ENCODE measurements at places on chromosomes 2 and 18.

GRCh38 chr2:15241929-15242328 lies 319.2 kb downstream of the NBAS start:
- DNase-seq = no peak

- DNase-seq = no peak
Observed at GRCh38 chr2:10201201-10201600, 78.7 kb downstream of the RRM2 start.

- no peak for DNase-seq
Observed at GRCh38 chr2:190505696-190506095, 28.8 kb downstream of the NEMP2 start.

DNA sequence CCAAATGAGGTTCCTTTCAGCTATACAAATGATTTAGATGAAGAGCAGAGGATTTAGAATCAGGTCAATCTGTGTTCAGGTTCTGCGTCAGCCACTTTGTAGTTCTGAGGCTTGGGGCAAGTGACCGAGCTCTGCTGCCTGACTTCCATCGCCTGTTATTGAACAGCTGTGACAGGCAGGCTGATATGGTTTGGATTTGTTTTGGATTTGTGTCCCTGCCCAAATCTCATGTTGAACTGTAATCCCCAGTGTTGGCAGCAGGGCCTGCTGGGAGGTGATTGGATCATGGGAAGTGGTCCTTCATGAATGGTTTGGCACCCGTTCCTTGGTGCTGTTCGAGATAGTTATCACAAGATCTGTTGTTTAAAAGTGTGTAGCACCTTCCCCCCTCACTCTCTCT lies 18.6 kb downstream of the TYMS start:
- DNase-seq = no peak

DNA sequence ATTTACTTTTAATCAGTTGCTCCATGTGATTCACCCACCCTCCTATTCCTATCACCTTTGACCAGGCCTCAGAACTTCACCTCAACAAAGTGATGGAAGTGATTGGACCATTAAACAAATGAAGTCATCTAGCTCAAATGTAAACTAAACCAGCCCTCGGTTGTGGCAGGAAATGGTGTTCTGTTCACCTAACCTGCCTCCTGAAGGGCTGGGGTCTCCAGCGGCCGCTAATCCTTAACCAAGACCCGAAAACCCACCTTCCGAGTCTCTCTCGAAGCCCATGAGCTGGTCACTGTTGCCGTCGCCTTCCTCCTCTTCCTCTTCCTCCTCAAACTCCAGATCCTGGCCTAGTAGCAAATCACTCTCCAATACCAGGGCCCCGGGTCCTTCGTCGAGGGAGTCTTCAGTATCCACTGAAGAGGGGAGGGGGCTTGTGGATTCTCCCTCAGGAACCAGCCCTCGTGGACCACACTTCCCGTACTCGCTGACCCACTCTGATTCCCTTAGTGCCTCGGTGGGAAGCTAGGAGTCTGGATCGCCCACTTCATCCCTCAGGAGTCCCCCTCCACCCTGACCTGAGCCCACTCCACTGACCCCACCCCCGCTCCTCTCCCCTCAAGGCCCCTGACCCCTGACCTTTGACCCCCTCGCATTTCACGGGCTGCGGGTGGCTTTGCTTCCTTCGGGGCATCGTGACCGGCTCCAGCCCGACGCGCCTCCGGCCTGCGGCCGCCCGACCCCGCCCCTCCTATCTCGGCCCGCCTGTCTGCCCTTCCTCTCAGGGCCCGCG lies 503 bp downstream of the ZNF513 start:
- DNase-seq = no peak

DNA sequence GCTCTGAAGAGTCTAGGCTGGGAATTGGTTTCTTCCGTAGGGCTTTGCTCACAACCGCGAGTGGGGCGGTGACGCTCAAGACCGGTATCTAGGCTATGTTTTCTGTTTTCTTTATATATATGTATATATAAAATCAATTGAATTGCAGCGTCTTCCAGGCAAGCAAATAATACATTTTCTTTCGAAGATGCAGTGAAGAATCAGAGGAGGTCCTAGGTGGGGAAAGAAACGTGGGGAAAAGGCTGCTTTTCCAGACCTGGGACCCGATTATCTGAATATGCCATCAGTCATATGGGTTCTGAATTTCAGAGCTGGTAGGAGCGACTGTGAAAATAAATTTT lies 714 bp upstream of the SCN9A start:
- DNase-seq = no peak

Data from CD4-positive, alpha-beta T cell treated with Interleukin-6 at 100 ng/mL for 8 hours (primary cell).